HCT116 (cell line): ENCODE measurements at places on chromosomes 13 and 19. TPM values are rescaled to one million over a fixed set of nuclear protein-coding genes. Genes with fewer than 3 reads are reported as not detected.

- H3K27me3 ChIP-seq: peaks cover 59% of the 10 kb centered on the region
- no peak for DNase-seq
- no peak overlapping the region for H3K4me3 ChIP-seq
- H3K4me1 ChIP-seq: no peaks in the 10 kb centered on the region
Measured at GRCh38 chr19:41671486-41671885, 16.6 kb downstream of the CEACAM7 start.

DNA sequence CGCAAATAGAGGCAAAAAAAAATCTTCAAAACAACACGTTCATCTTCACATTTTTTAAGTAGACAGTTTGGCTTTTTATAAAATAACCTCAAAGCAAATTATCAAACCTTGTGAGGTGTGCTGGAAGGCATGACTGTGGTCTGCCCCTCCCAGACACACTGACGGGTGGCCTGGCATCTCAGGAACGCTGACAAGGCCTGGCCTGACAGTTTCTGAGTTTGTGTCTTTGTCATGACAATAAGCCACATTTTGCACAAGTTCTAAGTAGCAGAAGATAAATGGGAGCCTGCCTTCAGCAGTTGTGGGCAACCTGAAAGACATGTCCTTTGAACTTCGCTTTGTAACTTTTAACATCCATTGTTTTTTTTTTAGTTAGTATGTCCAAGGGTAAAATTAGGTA, 38.5 kb downstream of the SOX21 start:
- H3K36me3 ChIP-seq: no peaks in the 10 kb centered on the region
- no peak for DNase-seq
- 0 out of 2 replicates have a peak, but pooled peaks cover 12% of the 10 kb centered on the region for H3K27me3 ChIP-seq
- H3K27ac ChIP-seq: no peak overlapping the region

GRCh38 chr13:27391471-27391870, 32.9 kb upstream of the GTF3A start:
- H3K4me1 ChIP-seq: no peaks in the 10 kb centered on the region
- H3K4me3 ChIP-seq: no peak overlapping the region
- H3K36me3 ChIP-seq: no peaks in the 10 kb centered on the region

- no peak for DNase-seq
- H3K36me3 ChIP-seq: no peaks in the 10 kb centered on the region
- no peaks in the 10 kb centered on the region for H3K4me1 ChIP-seq
- H3K27me3 ChIP-seq: no peaks in the 10 kb centered on the region
- H3K4me3 ChIP-seq: no peak overlapping the region
Measured at GRCh38 chr13:85537601-85538000, 261.6 kb downstream of the SLITRK6 start.

GRCh38 chr19:7926021-7926726, at the start of gene CTXN1:
Gene CTXN1 (minus strand): TSS chr19:7926135. CDS start chr19:7925538, 597 bp downstream.
- H3K4me1 ChIP-seq: peaks cover 59% of the 10 kb centered on the region
- peak within 1 kb of the TSS; percentile 71 for H3K27ac ChIP-seq
- H3K4me3 ChIP-seq: peak within 1 kb of the TSS; percentile 40
- DNase-seq: no peak
- H3K36me3 ChIP-seq: peaks cover 3% of the 10 kb centered on the region

SLC25A23 gene
- total RNA-seq: 89.5 TPM

DNA sequence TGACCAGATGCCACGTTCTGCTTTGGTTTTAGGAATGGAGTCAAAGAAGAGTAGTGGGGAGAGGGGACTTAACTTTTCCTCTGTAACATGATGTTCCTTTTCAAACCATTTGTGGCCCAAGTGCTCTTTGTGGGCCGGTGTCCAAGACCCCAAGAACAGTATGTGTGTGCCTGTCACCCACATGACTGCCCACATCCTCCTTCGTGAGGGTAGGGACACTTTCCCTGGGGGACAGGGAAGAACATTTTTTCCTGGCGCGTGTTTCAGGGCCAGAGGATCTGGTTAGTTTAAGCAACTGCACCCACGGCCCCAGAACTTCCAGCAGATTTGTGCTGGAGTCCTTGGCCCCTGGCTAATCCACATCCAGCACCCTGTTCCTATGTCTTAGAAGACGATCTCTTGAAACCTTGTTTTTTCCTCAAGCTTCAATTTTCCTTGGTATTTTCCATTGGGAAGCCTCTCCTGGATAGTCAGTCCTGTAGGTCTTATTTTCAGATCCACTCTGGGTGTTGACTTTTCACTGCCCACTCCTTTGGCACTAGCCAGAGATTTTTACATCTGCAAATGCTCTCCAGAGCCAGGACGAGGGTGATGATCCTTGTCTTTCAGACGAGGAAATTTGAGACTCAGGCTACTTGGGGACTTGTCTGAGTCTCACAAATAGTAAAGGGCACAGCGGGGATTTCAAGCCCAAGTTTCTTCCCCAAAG, 10.8 kb upstream of the CCDC97 start:
- no peaks in the 10 kb centered on the region for H3K4me1 ChIP-seq
- DNase-seq: no peak
- H3K36me3 ChIP-seq: peaks cover 88% of the 10 kb centered on the region
- H3K27me3 ChIP-seq: no peaks in the 10 kb centered on the region
- no peak overlapping the region for H3K4me3 ChIP-seq

DNA sequence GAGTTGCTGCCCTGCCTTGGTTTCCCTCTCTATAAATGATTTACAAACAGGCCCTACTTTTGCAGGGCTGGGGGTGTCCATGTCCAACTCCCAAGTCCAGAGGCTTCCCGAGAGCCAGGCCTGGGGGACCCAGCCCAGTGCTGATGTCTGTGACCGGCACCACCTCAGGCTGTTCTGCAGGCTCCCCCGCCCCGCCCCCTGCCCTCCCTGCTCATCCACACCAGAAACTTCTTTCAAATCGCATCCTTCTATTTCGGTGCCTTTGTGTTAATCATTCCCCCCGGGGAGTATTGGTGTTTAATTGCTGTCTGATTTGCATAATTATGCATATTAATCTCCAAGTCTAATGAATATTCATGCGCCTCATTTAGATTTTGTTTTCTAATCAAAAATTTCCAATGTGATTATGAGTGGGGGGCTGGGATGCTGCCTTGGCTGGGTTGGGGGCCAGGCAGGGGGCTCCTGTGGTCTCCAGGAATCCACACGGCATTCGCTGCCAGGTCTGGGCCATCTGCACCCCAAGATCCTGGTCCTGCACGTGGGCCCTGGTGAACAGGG, 19.1 kb downstream of the TCF3 start:
- H3K27me3 ChIP-seq: no peaks in the 10 kb centered on the region
- DNase-seq: no peak
- no peak overlapping the region for H3K27ac ChIP-seq

GRCh38 chr19:47509170-47509847, 5.6 kb downstream of the NAPA start:
- no peak overlapping the region for H3K4me3 ChIP-seq
- no peak overlapping the region for H3K27ac ChIP-seq
- H3K36me3 ChIP-seq: no peaks in the 10 kb centered on the region
- DNase-seq: no peak
- H3K4me1 ChIP-seq: peaks cover 3% of the 10 kb centered on the region; the same call in 1 of the 2 replicates

GRCh38 chr19:15120135-15121026, 13.2 kb downstream of the SYDE1 start:
- H3K4me3 ChIP-seq: no peak overlapping the region
- DNase-seq: no peak
- no peak overlapping the region for H3K27ac ChIP-seq
- peaks cover 2% of the 10 kb centered on the region; the same call in 1 of the 2 replicates for H3K4me1 ChIP-seq
- peaks cover 38% of the 10 kb centered on the region for H3K36me3 ChIP-seq
- no peaks in the 10 kb centered on the region for H3K27me3 ChIP-seq

CD209 gene
- total RNA-seq: not detected

- H3K36me3 ChIP-seq: peaks cover 11% of the 10 kb centered on the region
- no peak overlapping the region for H3K4me3 ChIP-seq
- no peak for DNase-seq
- no peaks in the 10 kb centered on the region for H3K4me1 ChIP-seq
- no peak overlapping the region for H3K27ac ChIP-seq
Measured at GRCh38 chr19:7442423-7442822, 46.4 kb downstream of the PEX11G start.

SOX21 gene
- not detected for total RNA-seq

ZNF497 gene
- 5.1 TPM for total RNA-seq

- no peaks in the 10 kb centered on the region for H3K4me1 ChIP-seq
- no peak for DNase-seq
- H3K36me3 ChIP-seq: no peaks in the 10 kb centered on the region
- H3K27me3 ChIP-seq: no peaks in the 10 kb centered on the region
- H3K27ac ChIP-seq: no peak overlapping the region
Measured at GRCh38 chr19:32176591-32176990, 168.8 kb upstream of the ZNF507 start.

ADGRE3 gene
- not detected for total RNA-seq
